Head of caudate nucleus (tissue), 42 donors: ENCODE measurements at places on chromosomes 4 and X.

DNA sequence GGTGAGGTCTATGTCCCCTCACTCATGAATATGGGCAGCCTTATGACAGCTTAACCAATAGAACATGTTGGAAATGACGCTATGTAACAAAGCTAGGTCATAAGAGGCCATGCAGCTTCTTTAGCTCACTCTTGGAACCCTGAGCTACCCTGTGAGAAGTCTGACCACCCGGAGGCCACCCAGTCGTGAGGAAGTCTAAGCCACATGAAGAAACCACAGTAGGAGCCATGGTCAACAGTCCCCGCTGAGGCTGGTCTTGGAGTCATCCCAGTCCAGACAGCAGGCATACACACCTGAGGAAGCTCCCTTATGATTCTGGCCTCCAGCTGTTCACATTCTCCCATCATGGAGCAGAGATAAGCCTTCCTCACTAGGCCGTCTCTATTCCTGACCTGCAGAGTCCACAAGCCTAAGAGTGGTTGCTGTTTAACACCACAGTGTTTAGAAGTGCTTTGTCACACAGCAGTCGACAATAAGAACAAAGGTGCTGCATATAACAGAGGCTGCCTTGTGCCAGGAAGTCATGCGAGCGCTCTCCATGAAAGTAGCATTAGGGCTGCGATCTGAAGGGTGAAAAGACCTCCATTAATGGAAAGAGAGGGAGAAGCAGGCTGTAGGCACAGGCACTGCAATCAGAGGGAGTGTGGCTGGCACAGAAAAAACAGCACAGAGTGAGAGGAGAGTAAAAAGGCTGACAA, 38.2 kb downstream of the TSPAN5 start:
- DNase-seq: no peak

GRCh38 chr4:187417721-187418120, 577.9 kb upstream of the ZFP42 start:
- DNase-seq: no peak

- DNase-seq: no peak
These were observed 76.7 kb downstream of the SH3BGRL start for GRCh38 chrX:81278616-81279015.

- DNase-seq: no peak
These were observed 518.8 kb upstream of the FTHL17 start for GRCh38 chrX:31590581-31591114.

GRCh38 chr4:130736436-130737185, 1640.7 kb downstream of the C4orf33 start:
- no peak for DNase-seq

DNA sequence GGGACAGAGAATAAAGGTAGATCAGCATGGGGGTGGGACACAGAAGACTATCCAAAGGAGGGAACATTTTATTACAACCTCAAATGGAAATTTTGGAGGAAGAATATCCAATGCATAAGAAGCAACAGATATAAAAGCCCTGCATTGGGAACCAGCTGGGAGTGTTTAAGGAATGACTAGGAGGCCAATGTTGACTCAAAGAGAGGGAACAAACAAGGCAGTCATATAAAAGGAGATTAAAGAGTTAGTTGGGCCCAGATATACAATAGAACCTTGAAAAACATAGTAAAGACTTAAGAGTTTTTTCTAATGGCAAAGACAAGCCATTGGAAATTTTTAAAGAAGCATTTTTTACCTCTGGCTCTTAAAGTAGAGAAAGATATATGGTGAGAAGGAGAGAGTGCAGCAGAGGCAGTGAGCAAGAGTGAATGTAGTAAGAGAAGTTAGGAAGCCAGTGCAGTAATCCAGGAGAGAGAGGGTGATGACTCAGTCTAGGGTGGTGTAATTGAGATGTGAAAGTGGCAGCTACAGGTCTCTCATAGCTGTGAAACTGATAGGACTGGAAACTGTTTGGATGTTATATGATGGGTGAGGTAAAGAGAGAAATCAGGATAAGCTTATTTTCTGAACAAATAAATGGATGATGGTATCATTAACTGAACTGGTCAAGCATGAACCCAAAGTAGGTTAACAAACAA, 182.2 kb upstream of the ATOH1 start:
- no peak for DNase-seq

DNA sequence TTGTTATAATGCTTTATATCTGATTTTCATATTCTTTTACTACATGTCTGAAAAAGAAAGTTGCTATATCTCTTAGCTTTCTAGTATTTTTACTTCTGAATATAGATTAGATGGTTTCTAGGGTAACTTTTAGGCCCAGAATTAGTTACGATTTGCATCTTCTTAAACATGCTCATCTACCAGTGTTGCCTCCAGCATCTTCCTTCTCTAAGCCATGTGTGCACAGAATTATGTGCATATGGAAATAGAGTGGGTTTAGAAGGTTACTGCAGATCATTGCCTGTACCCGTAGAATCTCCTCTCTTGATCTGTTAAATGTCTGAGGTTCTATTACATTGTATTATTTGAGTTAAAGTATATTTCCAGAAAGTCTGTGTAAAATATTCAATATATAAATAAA, 2.5 kb upstream of the TDO2 start:
- no peak for DNase-seq

GRCh38 chr4:107740381-107740780, 20.3 kb upstream of the PAPSS1 start:
- no peak for DNase-seq

DNA sequence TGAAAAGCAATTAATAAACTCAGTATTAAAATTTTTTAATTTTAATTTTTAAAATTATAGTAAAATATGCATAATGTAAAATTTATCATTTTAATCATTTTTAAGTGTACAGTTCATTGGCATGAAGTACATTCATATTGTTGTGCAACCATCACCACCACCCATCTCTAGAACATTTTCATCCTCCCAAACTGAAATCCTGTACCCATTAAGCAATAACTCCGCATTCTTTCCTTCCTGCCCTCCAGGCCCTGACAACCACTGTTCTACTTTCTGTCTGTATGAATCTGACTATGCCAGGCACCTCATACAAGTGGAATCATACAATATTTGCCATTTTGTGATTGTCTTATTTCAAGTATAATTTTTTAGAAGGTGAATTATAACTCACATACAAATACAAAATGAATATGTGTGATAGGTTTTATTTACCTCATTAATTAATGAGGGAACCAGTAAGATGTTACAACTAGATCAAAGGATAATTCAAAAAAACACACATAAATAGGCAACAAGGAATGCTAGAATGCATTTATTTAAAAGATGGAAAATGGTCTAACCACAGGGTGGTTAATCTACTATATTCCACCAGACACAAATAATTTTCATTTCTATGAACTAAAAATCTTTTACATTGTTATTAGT, 13.1 kb upstream of the AFF1 start:
- DNase-seq: no peak

DNA sequence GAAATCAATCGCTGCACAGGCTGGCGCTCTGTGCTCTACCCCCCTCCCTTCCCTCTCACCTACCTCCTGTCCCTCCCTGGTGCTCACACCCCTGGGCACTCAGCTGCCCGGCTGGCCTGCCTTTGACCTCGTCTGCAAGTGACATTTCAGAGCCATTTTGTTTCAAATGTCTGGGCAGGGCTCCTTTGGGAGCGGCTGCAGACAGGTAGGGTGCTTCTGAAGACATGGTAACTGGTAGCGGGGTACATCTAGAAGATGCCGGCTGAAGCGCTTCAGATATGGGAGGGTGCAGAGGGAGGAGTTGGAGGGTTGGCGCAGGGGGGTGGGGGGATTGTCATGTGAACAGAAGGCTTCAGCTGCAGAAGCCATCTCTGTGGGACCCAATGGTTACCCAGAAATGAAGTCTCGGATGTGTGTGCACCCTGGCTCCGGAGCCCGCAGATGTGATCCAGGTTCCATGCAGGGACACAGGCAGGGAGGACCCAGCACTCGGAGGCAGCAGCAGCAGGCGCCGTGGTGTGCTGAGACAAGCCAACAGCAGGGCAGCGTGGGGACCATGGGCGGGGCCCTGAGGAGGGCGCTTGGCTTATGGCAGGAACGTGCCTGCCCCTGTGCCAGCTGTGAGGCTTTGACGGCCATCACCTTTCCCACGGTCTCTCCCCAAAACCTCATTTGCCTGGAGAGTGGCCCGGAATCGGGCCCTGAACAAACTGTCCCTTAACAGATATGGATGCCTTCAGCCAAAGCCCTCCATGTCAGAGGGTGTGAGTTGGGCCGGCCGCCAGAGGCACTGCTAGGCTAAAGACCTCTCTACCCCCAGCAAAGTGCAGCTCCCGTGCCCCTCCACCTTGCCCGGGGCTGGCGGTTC, 7.6 kb upstream of the DUSP9 start:
- no peak for DNase-seq

DNA sequence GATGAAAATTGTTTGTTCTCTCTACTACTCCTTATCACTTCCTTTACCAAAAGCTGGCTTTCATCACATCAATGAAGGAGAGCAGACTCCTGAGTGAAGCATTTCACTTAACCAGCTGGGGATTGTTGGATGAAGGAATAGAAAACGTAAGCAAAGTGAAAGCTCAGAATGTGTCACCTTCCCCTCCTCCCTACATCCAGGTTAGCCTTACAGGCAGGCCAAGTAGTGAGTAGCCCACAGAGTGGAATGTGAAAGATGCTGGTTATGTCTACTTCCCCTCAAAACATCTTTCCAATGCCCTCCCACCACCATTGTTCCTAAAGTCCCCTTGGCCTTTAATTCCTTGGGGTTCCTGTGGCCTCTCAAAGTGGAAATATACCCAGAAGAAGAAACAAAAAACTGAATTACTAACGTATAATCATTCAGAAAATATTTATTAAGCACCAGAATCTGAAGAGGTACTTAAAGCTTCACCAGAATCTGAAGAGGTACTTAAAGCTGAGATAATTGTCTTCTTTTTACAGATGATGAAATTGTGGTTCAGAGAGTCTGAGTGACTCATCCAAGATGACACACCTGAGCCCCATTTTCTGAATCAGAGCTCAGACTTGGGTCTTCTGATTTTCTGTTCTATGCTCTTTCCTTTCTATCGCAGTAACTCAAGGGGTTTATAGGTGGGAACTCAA, 6.5 kb downstream of the P2RY4 start:
- no peak for DNase-seq

DNA sequence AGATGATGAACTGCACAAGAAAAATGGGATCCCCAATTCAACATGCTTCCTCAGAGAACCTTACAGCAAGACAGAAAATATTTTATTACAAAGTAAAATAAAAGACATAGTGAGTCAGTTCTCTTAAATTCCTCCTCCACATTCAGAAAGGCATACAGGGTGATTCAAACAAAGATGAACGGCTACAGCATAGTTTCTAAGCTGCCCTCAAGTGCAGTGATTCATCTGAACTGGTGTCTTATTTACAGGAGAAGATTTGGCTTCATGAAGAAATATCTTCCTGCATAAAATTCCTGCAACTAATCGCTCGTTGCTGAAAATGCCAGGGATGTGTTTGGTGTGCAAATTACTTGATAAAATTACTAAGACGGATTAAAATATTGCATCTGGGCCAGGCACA, 103.6 kb downstream of the PRKX start:
- DNase-seq: peak; percentile 4

DNA sequence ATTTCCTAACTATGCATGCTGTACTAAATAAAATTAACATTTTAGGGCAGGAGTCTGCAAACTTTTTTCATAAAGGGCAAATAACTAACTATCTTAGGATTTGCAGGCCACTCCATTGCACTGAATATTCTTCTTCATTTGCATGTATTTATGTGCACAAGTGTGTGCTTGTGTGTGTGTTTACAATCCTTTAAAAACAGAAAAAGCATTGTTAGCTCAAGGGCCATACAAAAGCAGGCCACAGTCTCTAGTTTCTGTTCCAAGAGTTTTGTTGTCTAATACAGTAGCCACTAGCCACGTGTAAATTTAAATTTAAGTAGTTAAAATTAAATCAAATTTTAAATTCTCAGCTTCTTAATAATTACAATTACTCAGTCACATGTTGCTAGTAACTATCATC, 621.8 kb downstream of the TMA16 start:
- DNase-seq: no peak

DNA sequence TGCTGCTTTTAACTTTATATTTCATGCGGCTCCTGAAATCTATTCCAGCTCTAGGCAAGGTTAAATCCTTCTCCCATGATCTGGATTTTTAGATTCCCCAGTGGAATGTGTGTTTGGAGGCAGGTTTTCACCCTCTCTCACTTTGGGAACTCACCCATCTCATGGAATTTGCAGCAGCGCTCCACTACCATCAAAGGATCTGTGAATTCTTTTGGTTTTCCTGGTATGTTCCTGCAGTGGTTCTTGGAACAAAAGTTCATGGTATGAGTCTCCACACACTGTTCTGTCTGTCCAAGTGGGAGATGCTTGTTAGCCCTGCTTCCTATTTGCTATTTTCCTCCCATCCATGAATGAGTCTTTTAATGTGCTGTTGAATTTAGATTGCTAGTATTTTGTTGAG, 14.0 kb downstream of the APOOL start:
- no peak for DNase-seq

- DNase-seq: no peak
These were observed 100.5 kb downstream of the MFAP3L start for GRCh38 chr4:169925678-169926077.

- DNase-seq: no peak
These were observed 8.5 kb upstream of the SETD7 start for GRCh38 chr4:139564502-139564901.

DNA sequence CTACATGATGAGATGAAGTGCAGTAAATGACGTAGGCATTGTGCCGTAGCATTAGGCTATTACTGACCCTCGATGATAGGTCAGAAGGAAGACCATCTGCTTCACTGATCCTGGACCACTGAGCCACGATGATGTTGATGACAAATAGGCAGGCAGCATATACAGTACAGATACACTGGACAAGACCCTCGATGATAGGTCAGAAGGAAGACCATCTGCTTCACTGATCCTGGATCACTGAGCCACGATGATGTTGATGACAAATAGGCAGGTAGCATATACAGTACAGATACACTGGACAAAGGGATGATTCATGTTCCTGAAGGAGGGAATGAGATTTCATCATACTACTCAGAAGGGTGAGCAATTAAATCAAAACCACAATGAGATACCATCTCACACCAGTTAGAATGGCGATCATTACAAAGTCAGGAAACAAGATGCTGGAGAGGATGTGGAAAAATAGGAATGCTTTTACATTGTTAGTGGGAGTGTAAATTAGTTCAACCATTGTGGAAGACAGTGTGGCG, 50.9 kb downstream of the BEND4 start:
- no peak for DNase-seq

- DNase-seq: no peak
These were observed 291.7 kb downstream of the USP46 start for GRCh38 chr4:52367282-52367830.

GRCh38 chr4:40423735-40424134, 88.6 kb downstream of the CHRNA9 start:
- DNase-seq: no peak

GRCh38 chrX:65755786-65756185, 88.3 kb downstream of the MSN start:
- no peak for DNase-seq

GRCh38 chr4:174631901-174632758, 109.8 kb upstream of the HPGD start:
- DNase-seq: no peak

GRCh38 chr4:172188248-172188988, 375.2 kb downstream of the GALNTL6 start:
- no peak for DNase-seq

GRCh38 chr4:72969976-72970375, 99.5 kb downstream of the COX18 start:
- no peak for DNase-seq
